ENCODE measurements at places on chromosomes 11 and 22.

GRCh38 chr11:109522116-109522755 lies 100.2 kb downstream of the C11orf87 start:
- no peak for DNase-seq

DNA sequence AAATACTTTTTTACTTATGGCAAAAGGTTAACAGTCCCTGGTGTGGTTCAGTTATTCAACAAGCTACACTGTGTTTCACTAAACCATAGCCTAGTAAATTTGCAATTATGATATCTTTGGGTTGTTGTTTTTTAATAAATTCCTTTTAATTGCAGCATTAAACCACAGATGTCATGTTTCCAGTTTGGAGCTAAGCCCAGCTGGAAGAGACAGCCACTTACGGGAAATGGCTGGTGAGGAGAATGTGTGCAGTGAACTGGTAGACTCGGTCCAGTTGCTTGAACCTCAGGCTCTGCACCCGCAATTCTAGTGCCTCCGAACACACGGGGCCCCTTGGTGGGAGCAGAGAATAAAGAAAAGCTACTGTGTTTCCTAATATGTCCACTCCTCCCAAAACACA lies 70.8 kb downstream of the WNT11 start:
- DNase-seq: no peak

DNA sequence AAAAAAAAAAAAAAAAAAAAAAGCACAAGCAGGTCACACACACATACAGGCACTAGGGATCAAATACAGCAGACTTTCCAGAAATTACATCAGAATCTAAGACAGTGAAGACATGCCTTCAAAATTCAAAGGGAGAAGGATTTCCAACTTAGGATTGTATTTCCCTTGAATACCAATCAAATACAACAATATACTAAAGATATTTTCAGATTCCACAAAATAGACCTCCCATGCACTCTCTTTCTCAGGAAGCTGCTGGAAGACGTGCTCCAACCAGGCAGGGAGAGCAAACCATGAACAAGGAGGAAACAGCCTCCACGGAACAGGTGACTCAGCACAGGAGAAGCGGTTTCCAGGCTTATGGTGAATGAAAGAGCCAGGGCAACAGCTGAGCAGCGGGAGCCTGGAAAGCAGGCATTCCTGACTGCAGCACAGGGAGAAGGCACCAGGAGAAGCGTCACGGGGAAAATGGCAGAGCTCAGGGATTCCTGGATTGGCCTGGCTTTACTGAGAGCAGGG lies 32.0 kb downstream of the TMEM184B start:
- DNase-seq: no peak

- no peak for DNase-seq
These were observed 98.1 kb downstream of the ATXN10 start for GRCh38 chr22:45769569-45770210.

DNA sequence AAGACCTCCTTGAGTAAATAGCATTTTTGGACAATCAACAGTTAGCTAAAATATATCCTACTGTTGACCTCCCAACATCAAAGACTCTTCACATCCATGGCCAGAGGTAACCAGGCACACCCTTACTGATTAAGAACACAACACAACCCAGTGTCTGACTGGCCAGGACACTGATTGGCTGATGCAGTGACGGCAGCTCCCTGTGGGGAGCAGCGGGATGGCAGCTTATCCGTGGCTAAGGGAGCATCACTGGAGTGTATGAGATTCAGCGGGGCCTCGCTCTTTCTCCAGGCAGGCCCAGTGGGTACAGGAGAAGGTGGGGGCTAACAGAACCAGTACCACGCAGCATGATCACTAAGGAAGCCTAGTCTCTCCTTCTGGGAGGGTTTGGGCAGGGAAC lies 10.3 kb upstream of the IL2RB start:
- DNase-seq: no peak

GRCh38 chr22:19448739-19449421 lies 1.4 kb upstream of the C22orf39 start:
- DNase-seq: peak; percentile 74

GRCh38 chr11:2214527-2215229 lies 43.1 kb upstream of the TH start:
- DNase-seq: no peak

DNA sequence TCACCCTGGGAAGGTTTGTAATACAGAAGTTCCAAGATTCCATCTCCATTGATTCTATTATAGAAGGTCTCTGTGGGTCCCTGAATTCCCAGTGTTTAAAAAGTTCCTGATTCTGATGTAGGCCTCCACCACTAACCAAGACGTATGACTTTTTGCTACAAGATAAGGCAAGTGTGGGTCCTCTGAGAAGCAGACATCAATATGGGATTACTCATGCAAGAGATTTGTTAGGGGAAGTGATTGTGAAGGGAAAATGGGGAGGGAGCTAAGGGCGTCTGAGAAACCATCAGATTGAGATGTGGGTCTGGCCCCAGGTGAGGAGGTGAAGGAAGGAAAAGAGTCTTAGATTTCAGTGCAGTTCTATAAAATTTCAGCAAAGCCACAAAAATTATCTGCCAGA lies 10.2 kb upstream of the LGR4 start:
- no peak for DNase-seq

DNA sequence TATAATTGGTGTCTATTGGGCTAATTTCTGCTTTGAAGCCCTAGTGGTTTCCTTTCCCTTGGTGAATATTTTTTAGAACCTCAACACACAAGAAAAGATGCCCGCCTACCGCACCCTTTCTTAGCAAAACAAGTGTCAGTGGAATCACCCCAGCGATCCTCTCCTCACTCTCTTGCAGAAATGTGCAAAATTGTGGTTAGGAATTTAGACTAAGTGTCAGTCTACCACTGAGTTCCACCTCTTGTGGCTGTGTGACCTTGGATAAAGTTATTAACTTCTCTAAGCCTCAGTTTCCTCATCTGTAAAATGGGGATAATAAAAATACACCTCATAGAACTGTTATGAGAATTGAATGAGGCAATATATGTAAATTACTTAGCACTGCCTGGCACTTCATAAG lies 5.3 kb upstream of the JAML start:
- peak; percentile 51 for DNase-seq

DNA sequence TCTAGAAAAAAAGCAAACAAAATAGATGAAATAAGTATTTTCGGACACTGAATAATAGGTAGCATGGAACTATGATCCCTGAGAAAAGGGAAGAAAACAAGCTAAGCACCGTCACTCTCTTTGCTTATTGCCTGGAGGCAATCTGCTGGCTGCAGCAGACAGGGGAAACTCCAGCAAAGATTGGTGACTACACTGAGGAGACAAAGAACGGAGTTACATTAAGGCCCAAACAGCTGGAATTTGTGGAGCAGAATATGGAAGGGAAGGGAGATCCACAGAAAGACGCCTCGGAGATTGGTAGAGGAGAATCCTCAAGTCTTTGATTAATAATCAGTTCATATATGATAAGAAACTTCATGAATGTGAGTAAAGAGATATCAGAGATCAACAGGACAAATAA lies 150.2 kb downstream of the TYR start:
- no peak for DNase-seq

GRCh38 chr22:47847131-47847890 lies 1084.9 kb downstream of the TBC1D22A start:
- DNase-seq: peak; percentile 43

DNA sequence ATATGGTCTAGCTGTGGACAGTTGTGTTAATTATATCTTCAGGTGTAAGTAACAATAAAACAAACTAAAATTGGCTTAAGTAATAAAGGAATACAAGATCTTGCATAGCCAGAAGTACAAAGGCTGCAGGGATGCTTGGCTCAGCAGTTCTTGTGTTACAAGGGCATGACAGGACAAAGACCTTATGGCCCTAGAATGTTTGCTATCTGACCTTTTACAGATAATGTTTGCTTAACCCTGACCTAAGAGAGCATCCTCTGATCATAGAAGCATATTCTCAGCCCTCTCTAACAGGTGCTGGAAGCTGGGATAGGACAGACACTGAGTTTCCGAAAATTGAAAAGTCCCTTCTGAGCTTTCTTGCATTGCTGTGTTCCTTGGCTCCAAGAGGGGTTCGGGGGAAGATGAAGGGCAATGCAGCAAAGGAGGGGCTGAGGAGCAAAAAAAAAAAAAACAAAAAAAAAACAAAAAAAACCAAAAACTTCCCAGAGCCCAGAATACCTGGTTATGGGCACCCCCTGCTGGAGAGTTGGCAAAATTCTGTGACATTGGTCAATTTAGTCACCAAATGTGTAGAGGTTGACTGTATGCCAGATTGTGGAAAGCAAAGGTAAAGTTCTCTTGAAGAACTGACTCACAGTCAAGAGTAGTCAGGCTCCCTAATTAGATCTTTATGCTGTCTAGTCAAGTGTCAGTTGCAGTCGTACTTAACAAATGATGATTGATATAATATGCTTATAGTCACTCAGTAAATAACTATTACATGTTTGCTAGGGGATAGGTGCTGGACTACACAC lies 10.4 kb upstream of the HIKESHI start:
- DNase-seq: peak; percentile 41

DNA sequence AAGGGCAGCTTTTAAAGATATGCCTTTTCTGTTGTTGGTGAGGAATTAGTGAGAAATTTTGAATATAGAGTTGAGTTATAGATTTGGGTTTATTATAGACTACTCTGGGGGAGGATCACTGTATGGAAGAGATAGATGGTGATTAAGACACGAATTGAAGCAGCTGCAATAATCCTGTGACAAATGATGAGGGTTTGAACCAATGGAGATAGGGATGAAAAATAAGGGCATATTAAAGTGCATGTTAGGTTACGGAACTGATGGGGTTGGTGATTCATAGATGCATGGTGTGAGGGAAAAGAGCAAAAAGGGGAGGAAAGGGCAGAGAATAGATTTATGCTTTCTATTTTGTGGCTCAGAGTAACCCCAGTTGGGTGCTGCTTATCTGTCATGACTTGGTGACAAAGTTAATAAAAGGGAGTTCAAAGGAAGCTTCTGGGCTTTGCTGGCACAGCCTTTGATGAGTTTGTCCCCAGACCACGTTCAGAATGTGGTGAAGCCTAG lies 11.8 kb downstream of the C11orf87 start:
- DNase-seq: no peak

Measured in stimulated activated effector memory CD8-positive, alpha-beta T cell treated with anti-CD3 and anti-CD28 coated beads, Interleukin-12 subunit alpha, Interleukin-12 subunit beta, amount 100 ng/mL, for 72 hours (primary cell).